Posterior cingulate gyrus (tissue), 11 donors: ENCODE measurements at places on chromosomes 5 and 9.

- DNase-seq = no peak
Observed at GRCh38 chr5:43000111-43000840, 39.8 kb downstream of the ANXA2R start.

GRCh38 chr9:91208837-91209236 lies 152.9 kb downstream of the AUH start:
- DNase-seq = no peak

DNA sequence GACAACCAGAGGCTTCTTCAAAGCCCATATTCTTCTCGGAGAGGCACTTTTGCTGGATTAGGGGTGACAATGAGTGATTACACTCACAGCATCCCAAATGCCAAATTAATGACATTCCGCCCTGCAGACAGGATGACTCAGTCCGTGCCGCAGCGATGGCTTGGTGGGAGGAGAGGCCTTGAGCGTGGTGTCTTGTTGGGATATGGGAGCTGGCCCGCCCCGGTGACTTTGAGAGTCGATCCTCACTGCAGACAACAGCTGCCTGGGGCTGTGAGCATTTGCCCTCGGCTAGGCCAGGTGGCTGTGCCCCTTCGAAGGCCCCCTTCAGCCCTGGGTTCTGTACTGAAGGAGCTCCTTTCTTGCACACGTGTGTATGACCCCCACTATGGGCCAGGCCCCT lies 29.8 kb downstream of the OLFM1 start:
- no peak for DNase-seq

DNA sequence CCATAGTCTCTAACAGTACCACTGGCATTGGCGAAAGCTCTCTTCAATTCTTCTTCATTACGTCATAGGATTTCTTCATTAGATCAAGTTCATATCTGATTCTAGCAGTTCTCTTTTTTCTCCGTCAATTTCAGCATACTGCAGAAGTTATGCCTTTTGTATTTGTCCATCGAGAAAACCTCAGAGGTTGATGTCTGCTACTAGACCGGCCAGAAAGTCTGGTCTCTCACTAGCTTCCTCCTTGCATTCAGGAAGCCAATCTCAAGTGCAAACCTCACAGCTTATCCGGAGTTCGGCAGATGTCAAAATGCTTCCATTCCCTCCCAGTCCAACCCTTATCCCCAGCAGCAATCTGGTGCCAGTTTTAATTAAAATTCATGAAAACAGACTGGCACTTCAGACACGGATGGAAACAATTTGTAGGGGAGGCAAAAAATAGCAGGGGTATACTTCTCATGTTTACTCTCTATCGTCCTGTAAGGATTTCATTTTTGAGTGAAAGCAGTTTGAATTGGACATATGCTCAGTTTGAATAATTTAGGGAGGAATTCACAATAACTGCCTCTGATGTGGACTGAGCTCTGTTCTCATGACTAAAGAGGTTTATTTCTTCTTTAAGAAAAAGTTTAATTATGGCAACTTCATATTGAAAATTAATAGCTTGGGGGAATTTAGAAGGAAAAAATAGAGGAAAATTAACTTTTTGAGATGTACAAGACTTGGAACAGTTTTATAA lies 56.4 kb upstream of the TMC1 start:
- DNase-seq = no peak

- no peak for DNase-seq
Observed at GRCh38 chr9:92094655-92095054, 20.6 kb downstream of the SPTLC1 start.

- no peak for DNase-seq
Observed at GRCh38 chr5:76547242-76547890, 75.8 kb downstream of the F2RL2 start.

GRCh38 chr9:6942406-6942805 lies 184.6 kb downstream of the KDM4C start:
- DNase-seq = no peak

GRCh38 chr5:150263801-150264621 lies 25.6 kb downstream of the CAMK2A start:
- peak; percentile 46 for DNase-seq

DNA sequence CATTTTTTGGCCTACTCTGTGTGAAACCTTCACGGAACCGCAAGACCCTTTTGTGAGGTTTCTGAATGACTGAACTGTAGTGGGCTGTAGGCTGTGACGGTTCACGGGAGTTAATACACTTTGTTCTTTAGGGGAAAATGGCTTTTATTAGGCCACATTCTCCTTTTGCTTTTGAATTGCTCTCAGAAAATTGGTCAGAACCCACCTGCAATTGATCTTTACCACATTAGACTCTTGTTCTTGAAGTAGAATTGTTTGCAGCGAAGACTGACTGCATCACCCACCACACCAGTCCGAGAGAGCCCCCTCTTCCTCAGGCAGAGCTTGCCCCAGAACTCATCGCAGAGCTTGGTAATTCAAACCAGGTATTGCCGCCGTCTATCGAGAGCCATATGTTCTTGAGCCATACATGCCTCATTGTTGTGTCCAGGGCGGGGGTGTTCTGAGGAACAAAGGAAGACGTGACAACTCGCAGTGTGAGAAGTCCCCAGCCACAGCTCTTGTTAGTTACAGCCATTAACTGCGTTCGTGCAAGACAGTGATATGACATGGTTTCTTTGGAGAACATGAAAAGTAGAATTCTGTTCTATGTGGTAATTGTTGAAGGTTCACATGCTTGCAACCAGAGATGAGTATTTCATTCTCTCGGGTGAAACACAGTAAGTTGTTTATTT lies 166.4 kb upstream of the OTULINL start:
- no peak for DNase-seq

DNA sequence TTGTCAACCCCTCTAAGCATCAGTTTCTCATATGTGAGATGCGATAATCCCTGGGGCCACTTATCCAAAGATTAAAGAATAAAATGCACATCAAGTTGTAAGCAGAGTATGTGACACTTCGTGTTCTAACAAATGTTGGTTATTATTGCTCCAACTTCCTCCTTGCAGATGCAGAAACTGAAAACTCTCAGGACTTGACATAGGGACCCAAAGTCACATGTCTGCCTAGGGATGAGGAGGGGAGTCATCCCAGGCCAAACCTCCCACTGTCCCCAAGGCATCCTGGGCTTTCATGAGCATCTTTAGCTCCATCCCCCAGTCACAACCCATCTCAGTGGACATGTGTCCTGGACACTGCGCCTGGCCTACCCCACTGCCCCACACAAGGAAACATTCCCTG lies 27.5 kb upstream of the SYK start:
- no peak for DNase-seq

DNA sequence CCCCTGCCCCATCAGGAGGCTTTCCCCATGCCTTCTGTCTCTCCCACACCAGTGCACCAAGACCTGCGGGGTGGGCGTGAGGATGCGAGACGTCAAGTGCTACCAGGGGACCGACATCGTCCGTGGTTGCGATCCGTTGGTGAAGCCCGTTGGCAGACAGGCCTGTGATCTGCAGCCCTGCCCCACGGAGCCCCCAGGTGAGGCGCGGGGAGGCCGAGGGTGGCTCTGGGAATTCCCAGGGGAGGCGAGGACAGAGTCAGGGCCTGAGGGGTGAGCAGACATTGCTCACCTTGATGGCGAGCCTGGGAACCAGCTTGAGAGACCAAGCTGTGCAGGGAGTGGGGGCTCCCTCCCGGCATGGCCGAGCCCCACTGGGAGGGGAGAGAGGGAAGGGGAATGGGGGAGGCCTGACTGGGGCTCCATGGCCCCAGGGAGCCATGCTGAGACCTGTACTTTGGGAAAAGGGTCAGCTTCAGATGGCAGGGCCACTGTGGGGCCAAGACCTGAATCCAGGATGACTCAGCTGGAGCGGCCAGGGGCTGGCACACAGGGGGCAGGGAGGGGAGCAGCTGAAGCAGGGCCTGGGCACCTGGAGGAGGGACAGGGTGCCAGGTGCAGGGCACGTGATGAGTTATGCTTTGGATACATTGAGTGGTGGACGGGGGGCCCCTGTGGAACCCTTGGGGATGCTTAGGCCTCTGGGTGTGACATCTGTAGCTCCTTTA lies 35.2 kb downstream of the FAM163B start:
- no peak for DNase-seq

GRCh38 chr5:54206580-54207229 lies 103.7 kb downstream of the ARL15 start:
- DNase-seq = no peak

- no peak for DNase-seq
Observed at GRCh38 chr9:134435550-134436378, 109.5 kb downstream of the RXRA start.

- DNase-seq = no peak
Observed at GRCh38 chr5:35404701-35405100, 174.4 kb upstream of the PRLR start.

GRCh38 chr5:32331217-32331934 lies 18.6 kb upstream of the MTMR12 start:
- no peak for DNase-seq

DNA sequence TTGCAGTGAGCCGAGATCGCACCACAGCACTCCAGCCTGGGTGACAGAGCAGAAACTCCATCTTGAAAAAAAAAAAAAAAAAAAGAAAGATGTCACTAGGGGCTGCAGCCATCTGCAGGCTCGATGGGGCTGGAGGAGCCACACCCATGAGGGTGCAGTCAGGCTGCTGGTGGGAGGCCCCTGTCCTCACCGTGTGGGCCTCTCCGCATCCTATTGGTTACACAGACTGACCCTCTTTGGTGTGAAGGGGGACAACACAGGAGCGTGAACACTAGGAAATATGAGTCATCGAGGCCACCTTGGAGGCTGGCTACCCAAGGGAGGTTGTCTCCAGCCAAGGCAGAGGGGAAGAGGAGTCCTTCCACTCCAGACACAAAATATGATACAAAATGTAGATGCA lies 14.0 kb upstream of the FAM193B start:
- no peak for DNase-seq

GRCh38 chr5:78295035-78295961 lies 800 bp upstream of the AP3B1 start:
- DNase-seq = no peak

GRCh38 chr9:100087218-100087617 lies 11.6 kb downstream of the ERP44 start:
- DNase-seq = no peak
